ENCODE measurements at places on chromosomes 7 and 10. TPM values are rescaled to one million over a fixed set of nuclear protein-coding genes. Genes with fewer than 3 reads are reported as not detected.

Gene FANK1
- total RNA-seq, result 1.1 TPM

DNA sequence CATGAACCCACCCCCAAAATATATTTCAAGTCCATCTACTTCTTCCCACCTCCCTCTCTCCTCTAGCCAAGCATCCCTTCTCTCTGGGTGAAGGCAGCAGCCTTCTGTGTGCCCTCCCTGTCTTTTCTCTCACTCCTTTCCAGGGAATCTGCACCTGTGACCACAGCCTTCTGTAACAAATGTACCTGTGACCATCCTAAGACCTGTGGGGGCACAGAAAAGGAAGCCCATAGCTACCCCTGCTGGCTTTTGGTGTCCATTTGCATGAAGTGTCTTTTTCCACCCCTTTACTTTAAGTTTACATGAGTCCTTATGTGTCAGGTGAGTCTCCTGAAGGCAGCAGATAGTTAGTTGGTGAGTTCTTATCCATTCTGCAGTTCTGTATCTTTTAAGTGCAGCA, 2.0 kb upstream of the TBXAS1 start:
- no peak for DNase-seq

- DNase-seq, result no peak
Measured at GRCh38 chr10:2263561-2263960, 526.2 kb upstream of the ADARB2 start.

DNA sequence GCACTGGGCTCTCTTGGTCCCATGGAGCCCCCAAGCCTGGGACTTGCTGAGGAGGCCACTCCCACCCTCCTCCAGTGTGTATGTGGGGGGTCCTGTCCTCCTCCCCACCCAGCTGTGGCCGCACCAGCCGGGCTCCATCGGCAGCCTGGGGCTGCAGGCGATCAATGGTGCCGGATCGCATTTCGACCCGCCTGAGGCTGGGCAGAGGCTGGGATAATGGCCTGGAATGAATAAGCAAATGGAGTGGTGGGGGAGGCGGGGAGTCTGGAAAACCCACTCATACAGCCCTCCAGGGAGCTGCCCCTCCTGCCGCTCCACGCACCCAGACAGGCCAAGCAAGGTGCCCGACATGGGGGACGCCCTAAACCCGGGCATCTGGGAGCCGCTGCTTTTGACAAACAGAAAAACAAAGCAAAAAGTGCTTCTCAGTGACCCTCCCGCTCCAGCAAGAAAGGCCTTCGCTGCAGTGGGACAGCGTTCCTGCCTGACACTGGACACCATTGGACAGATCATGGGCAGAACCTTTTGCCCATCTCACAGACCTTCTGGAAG, 160.5 kb downstream of the NRF1 start:
- DNase-seq, result no peak

DNA sequence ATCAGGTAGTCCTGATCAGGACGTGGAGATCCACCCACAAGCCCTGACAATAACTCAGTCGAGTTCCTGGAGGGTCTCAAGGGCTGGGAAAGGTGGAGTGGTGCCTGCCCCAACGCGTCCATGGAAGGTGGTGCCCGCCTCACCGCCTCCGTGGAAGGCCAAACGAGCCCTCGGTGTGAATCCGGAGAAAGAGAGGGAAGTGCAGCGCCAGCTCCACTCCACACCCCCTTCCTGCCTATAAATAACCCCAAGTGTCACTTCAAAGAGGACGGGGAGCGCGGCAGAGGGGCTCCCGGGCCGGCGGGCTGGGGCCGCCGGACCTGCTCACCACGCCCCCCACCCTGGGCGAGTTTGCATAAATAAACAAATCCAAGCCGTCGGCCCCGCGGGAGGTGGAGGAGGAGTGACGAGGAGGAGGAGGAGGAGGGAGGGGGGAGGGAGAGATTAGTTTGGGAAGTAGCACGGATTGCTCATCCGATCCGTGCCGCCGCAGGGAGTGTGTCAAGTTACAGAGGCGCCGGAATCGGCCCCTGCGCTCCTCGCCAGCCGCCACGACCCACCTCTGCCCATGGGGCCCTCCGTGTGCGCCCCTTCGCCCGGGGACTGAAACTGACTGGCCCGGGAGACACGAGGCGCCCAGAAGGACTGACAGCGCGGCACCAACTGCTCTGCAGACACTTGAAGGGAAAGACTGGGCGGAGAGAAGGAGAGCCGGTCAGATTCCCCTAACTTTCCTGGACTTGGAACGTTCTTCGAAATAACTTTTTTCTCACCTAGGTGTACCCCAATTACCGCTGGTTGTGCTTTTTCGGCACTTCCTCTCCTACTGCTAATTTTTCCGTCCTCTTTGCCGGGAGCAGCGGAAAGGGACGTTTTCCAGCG, at the start of gene COL13A1:
COL13A1 (plus strand) TSS at position 473 of the 882 bp plus-strand sequence. CDS start 518 bp downstream, outside the sequence.
- peak; percentile 76 for DNase-seq

DNA sequence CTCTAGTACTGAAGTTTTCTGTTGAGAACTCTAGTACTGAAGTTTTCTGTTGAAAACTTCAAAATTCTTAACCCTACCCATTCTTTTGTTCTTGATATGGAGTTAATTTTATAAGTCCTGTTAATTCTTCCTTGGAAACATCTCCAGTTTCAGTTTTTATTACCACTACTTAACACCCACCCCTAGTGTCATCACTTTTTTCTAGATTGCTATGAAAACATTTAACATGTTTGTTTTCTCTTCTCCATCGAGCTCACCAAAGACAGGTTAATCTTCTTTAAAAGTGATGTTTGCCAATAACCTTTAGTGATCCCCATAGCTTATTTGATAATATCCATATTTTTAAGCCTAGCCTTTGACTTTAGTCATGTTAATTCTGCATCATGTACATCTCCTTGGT, 147.9 kb downstream of the PPP1R9A start:
- no peak for DNase-seq

- peak; percentile 73 for DNase-seq
Measured at GRCh38 chr10:120422457-120422856, 34.6 kb upstream of the PLPP4 start.

- peak; percentile 89 for DNase-seq
Measured at GRCh38 chr10:133278577-133279265, 2.1 kb upstream of the ADAM8 start.

DNA sequence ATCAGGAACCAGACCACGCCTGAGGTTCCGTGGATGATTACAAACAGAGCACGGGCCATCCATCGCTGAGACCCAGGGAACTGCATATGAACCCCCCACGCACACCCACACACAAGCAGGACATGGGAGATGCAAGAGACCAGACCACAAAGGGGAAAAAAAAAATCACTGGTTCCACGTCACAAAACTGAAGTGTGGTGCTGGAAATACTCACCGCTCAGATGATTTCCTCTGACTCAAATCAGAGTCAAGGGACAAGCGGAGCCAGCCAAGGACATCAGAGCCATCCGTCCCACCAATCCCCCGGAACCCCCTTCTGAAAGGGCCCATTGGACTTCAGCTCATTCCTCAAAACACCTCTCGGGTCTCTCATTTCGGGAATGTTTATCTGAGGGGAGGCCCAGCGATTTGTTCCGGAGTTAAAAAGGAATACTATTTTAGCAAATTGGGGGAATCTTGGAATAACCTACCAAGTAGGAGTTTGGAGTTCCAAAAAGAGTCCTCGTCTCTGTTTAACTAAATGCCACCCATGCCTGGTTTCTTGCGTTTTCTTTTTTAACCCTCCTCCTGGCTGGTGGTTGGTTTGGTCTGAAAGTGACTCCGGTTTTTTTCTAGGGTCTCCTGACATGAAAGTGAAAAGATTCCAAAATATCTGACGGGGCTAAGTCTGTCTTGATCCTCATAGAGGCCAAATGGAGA, 15.0 kb downstream of the SNX8 start:
- DNase-seq, result no peak

DNA sequence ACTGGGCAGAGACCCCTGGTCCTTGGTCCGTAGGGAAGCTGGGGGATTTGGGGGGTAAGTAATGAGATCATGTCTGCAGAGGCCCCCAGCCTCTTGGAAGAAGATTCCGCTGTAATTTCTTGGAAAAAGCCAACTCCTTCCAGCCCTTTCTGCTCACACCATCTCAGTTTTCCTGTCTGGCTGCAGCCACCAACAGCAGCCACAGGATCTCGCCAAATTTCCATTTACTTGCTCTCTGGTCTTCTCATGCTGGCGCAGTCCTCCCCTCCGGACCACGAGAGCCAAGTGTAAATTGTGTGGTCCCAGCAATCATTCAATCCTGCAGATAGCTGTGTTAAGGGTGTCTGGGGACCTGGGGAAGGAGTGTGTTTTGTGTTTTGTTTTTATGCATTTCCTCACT, 49.6 kb downstream of the ASB13 start:
- DNase-seq, result no peak

DNA sequence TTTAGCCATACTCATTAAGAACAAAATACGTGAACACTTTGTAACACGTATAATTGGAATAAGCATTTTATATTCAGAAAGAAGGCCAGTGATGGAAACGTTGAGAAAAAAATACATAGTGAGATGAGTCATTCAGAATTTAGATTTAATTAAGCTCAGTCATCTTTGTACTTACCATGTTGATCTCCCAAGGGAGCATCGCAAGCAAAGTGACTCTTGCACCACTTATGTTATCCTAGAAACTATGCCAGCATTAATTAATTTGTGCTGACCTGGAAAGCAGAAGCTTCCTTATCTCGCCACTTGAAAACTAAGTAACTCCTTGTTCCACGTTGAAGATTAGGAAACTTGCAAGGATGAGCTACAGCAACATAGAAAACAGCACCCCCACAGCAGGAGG, 9.7 kb upstream of the MPP7 start:
- DNase-seq, result no peak

- no peak for DNase-seq
Measured at GRCh38 chr7:22584179-22584578, 84.2 kb upstream of the STEAP1B start.

GRCh38 chr7:2680792-2681490, 7.1 kb upstream of the AMZ1 start:
- DNase-seq, result peak; percentile 46

- DNase-seq, result no peak
Measured at GRCh38 chr7:40714363-40715052, 579.7 kb downstream of the SUGCT start.

GRCh38 chr7:99740573-99741440, 5.8 kb upstream of the CYP3A7 start:
- peak; percentile 70 for DNase-seq
